ENCODE measurements at places on chromosomes 3 and 15.

DNA sequence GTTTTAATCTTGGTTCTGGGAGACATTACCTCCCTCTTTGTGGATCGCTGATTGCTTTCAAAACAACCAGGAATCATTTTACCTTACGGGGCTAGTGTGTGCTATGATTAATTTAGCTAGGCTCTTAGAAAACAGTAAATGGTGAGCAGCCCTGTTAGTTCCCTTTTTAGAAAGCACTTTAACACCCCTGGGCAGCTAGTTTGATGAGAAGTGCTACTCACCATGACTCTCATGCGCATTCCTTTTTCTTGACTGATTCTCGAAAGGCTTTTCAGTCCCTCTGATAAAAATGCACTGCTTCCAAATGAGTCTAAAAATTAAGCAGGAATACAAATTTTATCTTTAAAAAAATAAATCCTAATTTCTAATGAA, 75.3 kb upstream of the LEKR1 start:
- DNase-seq = no peak

- DNase-seq = no peak
Measured at GRCh38 chr3:147652651-147653366, 243.6 kb downstream of the ZIC1 start.

DNA sequence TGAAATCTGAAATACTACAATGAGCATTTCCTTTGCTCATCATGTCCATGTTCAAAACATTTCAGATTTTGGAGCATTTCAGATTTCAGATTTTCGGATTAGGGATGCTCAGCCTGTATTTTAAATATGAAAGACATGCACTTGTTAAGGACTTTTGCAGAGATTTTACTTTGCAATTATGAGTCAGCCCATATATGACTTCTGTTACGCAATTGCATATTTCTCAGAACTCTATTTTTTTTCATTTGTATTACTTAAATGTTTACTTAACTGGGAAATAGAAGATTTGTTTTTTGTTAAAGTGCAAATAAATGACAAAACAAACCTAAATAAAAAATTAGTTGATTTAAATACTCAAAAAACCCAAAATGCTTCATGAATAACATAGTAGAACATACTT, 376.2 kb downstream of the ZBTB20 start:
- DNase-seq = no peak

GRCh38 chr3:54900838-54901591, 26.8 kb downstream of the LRTM1 start:
- no peak for DNase-seq

DNA sequence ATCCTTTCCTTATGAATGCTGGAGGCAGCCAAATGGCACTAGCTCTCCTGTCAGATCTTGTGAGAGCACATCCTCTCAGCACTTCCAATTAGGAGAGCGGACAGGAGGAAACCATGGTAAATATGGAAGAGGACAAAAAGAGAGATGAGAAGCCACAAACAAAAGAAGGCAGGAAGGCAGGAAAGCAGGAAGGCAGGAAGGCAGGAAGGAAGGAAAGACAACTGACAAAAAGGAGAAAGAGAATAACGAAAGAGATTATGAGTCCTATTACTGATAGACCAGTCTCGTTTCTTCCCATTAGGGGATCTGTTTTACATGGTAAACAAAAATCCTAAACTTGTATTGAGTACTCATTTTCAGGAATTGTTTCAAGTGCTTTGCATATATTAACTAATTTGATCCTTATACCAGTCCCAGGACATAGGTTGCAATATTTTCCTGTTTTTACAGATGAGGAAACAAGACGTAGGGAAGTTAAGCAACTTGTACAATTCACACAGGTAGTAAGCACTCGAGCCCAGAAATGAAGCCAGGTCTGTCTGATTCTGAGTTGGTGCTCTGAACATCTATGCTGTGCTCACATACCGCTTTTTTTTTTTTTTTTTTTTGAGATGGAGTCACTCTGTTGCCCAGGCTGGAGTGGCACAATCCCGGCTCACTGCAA, 4.2 kb downstream of the BCL2A1 start:
- no peak for DNase-seq

DNA sequence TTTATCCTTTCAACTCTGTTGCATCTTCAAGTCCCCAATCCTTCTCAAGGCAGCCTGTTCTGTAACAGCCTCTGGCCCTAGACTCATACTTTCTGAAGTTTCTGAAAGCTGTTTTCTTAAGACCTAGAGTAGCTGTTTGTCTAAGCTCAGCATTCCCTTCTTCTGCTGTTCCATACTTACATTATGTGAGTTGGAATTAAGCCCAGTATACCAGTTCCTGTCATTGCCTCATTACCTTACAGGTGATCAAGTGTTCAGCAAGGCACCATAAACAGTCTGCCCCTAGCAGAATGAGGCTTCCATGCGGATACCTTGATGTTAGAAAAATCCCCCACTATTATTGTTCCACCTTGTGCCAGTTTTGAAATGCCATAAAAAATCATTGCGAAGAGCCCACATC, 180.6 kb downstream of the PLCL2 start:
- no peak for DNase-seq

GRCh38 chr3:143070977-143071551, 48.5 kb upstream of the CHST2 start:
- DNase-seq = no peak

DNA sequence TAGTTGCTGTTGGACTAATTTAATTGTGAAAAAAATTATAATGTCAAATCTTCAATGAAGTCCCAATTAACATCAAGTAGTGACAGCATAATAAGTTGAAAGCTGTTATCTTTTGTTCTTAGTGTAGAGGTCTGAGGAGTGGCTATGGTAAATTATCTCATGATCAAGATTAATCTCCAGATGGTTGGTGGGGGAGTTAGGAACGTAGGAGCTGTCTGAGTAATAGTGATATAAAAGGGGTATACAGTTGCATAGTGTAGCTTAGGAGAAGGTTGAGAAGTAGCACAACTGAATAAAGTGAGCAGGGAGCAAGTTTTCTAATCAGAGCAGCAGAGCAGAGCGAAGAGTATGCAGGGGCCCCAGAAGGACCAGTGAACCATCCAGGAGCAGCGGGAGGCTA, 19.5 kb downstream of the TMOD2 start:
- DNase-seq = no peak

DNA sequence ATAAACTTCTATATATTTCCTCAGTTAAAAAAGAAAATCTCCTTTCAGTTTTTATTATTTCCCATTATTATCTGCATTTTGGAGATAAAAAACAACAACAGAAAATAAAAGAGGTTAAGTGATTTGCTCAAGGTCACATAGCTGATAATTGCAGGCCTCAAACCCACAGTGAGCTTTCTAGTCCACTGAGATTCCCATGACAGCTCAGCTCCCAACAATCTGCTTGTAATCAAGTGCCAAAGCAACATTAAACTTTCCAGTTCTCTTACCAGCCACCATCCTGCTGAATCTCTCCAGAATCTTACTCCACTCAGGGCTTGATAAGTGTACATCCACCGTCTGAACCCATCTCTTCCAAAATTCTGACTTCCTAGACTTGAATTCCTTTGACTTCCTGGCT, 318.2 kb upstream of the SEMA6D start:
- DNase-seq = no peak

GRCh38 chr15:36414670-36415069, 164.8 kb upstream of the CDIN1 start:
- no peak for DNase-seq

GRCh38 chr3:67986706-67987105, 332.3 kb upstream of the SUCLG2 start:
- no peak for DNase-seq

GRCh38 chr3:53974324-53974723, 82.7 kb upstream of the SELENOK start:
- no peak for DNase-seq

DNA sequence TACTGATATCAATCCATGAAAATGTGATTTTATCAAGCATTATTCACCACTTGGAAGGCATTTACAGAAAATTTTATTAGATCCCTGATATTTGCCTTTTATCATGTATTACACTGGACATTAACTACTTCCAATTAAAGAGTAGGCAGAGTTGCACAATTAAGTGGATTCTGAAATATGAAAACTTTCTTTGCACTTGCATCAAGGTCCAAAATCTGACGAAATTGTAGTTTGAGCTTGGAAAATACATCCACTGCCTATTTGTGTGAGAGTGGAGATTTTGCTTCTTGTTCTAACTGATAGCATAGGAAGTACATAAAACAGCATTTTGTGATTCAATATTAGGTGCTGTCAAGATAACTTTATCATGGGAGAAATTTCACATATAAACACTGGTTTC, 49.6 kb upstream of the SLC12A8 start:
- no peak for DNase-seq

GRCh38 chr3:189573004-189573403, 58.2 kb upstream of the TP63 start:
- no peak for DNase-seq

- no peak for DNase-seq
Measured at GRCh38 chr15:87609894-87610293, 646.6 kb downstream of the NTRK3 start.

- no peak for DNase-seq
Measured at GRCh38 chr3:124597273-124597672, 133.0 kb upstream of the UMPS start.

DNA sequence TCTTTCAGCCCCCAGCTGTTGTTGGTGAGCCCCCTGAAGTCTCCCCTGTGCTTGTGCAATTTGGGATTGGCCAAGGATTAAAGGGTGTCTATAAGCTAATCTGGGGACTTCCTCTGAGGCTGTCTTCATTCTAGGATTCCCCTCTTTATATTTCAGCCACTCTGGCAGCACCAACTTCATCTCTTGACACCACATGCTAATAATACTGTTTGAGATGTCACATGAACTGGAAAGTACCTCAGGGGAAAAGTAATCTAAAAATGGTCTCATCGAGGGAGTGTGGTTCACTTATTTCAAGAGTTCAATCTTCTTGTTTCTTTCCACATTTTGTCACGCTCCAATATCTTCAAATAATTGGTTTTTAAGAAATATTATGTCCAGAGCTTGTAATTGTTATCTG, 279.2 kb upstream of the TMC3 start:
- no peak for DNase-seq

DNA sequence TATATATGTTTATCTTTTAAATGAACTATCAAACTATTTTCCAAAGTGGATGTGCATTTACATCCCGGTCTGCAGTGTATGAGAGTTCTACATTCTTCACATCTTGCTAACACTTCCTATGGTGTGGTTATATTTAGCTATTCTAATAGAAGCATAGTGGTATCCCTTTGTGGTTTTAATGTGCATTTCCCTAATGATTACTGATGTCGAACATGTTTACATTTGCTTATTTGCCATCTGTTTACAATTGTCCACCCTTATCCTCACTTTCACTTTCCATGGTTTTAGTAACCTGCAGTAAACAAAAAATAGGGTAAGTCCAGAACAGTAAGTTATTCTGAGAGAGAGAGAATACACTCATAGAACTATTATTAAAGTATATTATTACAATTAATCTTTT, 360.5 kb upstream of the NAALADL2 start:
- DNase-seq = no peak

Measured in GM19239 (cell line).